Testis (tissue), 5 donors: ENCODE measurements at places on chromosomes 2 and 18. TPM values are rescaled to one million over a fixed set of nuclear protein-coding genes. Genes with fewer than 3 reads are reported as not detected.

DNA sequence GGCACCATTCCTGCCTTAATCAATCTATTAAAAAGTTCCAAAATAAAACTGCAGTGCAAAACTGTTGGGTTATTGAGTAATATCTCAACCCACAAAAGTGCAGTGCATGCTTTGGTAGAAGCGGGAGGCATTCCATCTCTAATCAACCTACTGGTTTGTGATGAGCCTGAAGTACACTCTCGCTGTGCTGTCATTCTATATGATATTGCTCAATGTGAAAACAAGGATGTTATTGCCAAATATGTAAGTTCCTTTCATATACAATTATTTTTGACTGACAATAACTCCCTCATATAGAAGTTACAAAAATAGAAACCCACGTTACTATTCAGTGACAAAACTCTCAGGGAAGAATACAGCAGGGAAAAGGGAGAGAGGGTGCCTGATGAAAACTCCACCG is 43.0 kb downstream of the OSGEPL1 start:
- DNase-seq = no peak
- no peak overlapping the region for H3K4me3 ChIP-seq
- no peaks in the 10 kb centered on the region for H3K4me1 ChIP-seq
- no peaks in the 10 kb centered on the region for H3K36me3 ChIP-seq
- H3K27me3 ChIP-seq = no peaks in the 10 kb centered on the region

Gene FOXD4L1
- 0.55 TPM for total RNA-seq

Gene SH3BP4
- total RNA-seq = 88.5 TPM

- no peak overlapping the region for H3K27ac ChIP-seq
- H3K4me3 ChIP-seq = no peak overlapping the region
- DNase-seq = no peak
- H3K36me3 ChIP-seq = no peaks in the 10 kb centered on the region
- peaks cover 19% of the 10 kb centered on the region for H3K4me1 ChIP-seq
Measured at GRCh38 chr2:74857725-74858124, 23.8 kb downstream of the HK2 start.

Gene C2orf72
- total RNA-seq = 5.3 TPM

DNA sequence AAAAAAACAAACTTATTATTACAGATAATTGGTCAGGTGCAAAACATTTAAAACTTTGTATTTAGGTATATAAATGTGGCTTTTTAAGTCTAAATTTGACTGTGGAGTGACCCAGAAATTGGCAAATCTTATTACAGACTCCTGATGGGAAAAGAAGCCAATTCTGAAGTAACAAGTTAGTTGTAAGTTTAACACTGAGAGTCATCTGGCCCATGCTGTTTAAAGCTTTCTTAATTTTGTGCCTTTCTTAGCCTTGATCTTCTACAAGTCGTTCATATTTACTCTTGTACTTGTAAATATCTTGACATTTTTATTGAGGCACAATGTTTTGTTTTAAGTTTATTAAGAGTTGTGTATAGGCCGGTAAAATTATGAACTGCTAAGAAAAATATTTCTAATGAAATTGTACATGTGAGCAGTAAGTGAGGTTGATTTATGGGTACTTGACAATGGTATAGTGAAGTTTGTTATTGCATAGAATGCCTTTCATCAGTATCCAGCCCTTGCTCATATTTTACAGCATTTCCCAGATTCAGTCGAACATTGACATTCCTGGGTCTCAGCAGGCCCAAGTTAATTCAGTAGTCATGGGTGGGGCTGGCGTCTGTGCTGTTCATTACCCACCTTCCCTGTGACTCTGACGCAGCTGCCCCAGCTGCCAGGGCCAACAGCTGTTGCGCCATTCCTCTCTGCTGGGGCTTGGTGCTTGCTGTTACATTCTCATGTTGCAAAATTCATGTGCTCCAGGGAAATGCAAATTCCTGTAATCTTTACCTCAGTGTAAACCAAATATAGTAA is 121.4 kb downstream of the ZNF236 start:
- no peaks in the 10 kb centered on the region for H3K27me3 ChIP-seq
- H3K27ac ChIP-seq = no peak overlapping the region
- H3K4me3 ChIP-seq = no peak overlapping the region
- no peak for DNase-seq
- H3K36me3 ChIP-seq = no peaks in the 10 kb centered on the region

GRCh38 chr2:135893374-135893794 is 17.1 kb upstream of the MCM6 start:
- H3K4me1 ChIP-seq = no peaks in the 10 kb centered on the region
- H3K4me3 ChIP-seq = no peak overlapping the region
- H3K27ac ChIP-seq = no peak overlapping the region
- no peaks in the 10 kb centered on the region for H3K27me3 ChIP-seq
- H3K36me3 ChIP-seq = no peaks in the 10 kb centered on the region

Gene DYSF
- total RNA-seq = 8.9 TPM

DNA sequence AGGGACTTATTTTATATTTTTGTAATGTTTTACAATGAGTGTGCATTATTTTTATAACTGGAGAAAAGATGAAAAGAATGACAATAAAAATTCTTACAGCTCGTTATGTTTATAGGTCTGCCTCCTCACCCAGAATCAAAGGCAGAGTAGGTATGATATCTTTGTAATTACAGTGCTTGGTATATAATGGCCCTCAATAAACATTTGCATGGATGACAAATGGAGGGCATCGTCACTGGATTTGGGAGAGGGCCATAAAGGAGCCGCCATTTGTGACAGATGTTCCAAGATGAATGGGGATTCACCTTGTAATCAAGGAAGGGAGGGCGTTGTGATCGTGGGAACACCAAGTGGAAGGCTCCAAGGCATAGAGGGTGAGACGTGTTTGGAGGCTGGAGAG is 22.6 kb upstream of the GIGYF2 start:
- DNase-seq = no peak
- H3K4me3 ChIP-seq = no peak overlapping the region
- no peaks in the 10 kb centered on the region for H3K36me3 ChIP-seq
- no peaks in the 10 kb centered on the region for H3K4me1 ChIP-seq
- no peak overlapping the region for H3K27ac ChIP-seq
- no peaks in the 10 kb centered on the region for H3K27me3 ChIP-seq

DNA sequence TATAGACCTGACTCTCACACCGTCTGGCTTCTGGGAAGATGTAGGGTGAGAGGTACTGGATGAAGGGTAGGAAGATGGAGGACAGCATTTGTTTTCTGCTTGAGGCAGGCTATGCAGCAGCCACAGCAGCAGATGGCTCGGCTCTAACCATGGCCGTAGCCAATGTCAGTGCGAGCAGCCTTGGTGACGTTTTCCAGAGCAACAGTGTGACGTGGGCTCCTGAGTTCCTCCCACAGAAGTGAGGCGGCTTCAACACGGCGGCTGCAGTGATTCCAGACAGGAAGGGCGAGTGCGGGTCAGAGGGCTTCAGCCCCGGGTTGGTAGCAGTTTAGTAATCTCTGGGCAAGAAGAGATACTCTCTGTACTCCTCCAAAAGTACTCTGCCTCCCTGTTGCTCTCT is 133.0 kb upstream of the MYT1L start:
- H3K36me3 ChIP-seq = no peaks in the 10 kb centered on the region
- no peaks in the 10 kb centered on the region for H3K4me1 ChIP-seq
- DNase-seq = peak; percentile 42
- no peak overlapping the region for H3K27ac ChIP-seq

DNA sequence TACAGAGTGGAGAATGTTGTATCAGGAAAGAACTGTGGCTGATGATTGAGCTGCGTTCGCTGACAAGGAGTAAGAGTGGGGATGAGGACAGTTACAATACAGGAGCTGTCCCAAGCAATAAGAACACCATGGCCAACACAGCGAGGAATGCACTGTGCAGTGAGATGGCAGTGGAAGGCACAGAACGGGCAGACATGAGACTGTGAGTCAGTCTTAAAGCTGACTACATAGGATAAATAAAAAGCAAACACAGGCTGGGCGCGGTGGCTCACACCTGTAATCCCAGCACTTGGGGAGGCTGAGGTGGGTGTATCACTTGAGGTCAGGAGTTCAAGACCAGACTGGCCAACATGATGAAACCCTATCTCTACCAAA is 89.8 kb downstream of the CABYR start:
- H3K27me3 ChIP-seq = no peaks in the 10 kb centered on the region
- no peak for DNase-seq
- H3K4me3 ChIP-seq = no peak overlapping the region
- no peak overlapping the region for H3K27ac ChIP-seq
- no peaks in the 10 kb centered on the region for H3K36me3 ChIP-seq

GRCh38 chr2:160282063-160282580 is 82.0 kb upstream of the ITGB6 start:
- DNase-seq = no peak
- H3K4me3 ChIP-seq = no peak overlapping the region
- H3K27me3 ChIP-seq = no peaks in the 10 kb centered on the region
- H3K4me1 ChIP-seq = no peaks in the 10 kb centered on the region
- no peaks in the 10 kb centered on the region for H3K36me3 ChIP-seq
